CD4-positive, CD25-positive, alpha-beta regulatory T cell (primary cell): ENCODE measurements at places on chromosomes 5 and 9.
A peak's percentile ranks its signal among the peaks of the same experiment; 100 is the strongest.

DNA sequence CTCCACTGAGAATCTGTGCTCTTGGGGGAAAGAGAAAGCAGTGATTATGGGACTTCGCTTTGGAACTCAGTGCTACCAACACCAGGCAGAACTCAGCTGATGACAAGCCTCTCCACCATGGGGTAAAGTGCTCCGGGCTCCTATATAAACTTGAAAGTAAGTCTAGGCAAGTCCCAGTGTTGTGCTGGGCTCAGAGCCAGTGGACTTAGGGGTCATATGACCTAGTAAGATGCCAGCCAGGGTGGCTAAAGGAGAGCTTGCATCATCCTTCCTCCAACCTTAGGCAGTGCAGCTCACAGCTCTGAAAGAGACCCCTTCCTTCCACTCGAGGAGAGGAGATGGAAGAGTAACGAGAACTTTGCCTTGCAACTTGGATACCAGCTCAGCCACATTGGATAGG is 35.1 kb upstream of the FREM1 start:
- peaks cover 2% of the 10 kb centered on the region for H3K27me3 ChIP-seq
- no peaks in the 10 kb centered on the region for H3K36me3 ChIP-seq
- H3K4me3 ChIP-seq = no peak overlapping the region
- H3K27ac ChIP-seq = no peak overlapping the region

DNA sequence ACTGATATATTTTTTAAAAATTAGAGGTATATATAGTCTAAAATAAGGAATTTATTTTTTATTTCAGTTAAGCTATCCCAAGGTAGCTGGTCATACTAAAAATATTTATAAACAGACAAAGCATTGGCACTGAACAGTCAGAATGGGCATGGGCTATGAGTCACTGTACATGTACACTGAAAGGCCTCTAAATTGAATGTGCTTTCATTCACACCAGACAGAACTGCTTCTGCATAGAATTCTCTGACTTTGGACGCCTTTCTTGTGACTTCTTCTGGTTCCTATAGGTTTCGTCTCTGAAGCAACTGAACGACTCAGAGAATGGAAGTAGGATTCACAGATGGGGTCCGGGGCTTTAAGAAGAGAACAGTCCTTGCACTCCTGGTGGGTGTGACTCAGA is 394.8 kb upstream of the MEF2C start:
- no peaks in the 10 kb centered on the region for H3K27me3 ChIP-seq
- no peaks in the 10 kb centered on the region for H3K36me3 ChIP-seq
- no peak for DNase-seq
- H3K4me3 ChIP-seq = no peak overlapping the region
- no peaks in the 10 kb centered on the region for H3K4me1 ChIP-seq

DNA sequence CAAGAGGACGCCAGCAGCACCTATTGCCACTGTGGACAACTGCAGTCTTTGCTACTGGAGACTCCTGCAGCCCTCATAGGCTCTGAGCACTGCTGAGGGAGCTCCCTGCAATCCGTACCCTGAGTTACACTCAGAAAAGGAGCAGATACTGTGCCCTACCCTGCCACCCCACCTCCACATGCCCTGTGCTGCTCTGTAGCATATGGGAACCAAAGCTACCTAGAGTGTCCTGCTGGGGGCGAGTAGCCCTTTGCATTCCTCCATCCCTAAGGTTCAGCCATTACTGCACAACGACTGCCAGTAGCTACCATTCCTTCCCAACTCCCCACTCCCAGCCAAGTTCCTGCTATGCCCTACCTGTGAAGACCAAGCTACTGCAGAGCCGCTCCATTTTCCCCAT is 90.2 kb upstream of the SNCAIP start:
- H3K4me3 ChIP-seq = no peak overlapping the region
- H3K36me3 ChIP-seq = no peaks in the 10 kb centered on the region
- no peaks in the 10 kb centered on the region for H3K27me3 ChIP-seq
- DNase-seq = no peak
- no peak overlapping the region for H3K27ac ChIP-seq

DNA sequence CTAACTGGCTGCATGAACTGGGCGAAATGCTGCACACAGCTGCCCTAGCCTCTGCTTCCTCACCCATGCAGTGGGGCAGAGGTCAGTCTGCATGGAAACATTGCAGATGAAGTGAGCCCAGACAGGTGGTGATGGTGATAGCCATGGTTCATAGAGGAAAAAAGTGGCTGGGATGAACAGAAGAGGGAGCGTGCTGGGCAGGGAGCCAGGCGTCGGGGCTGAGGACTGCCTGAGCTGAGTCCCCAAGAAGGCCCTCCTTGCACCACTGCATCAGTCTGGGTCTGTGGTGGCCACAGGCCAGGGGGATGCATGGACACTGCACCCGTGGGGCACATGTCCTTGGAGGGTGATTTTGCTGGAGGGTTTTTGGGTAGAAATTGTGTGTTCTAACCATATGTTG is 80.5 kb downstream of the AMBP start:
- no peak overlapping the region for H3K27ac ChIP-seq
- no peak overlapping the region for H3K4me3 ChIP-seq
- H3K4me1 ChIP-seq = no peaks in the 10 kb centered on the region
- no peaks in the 10 kb centered on the region for H3K27me3 ChIP-seq
- H3K36me3 ChIP-seq = no peaks in the 10 kb centered on the region

DNA sequence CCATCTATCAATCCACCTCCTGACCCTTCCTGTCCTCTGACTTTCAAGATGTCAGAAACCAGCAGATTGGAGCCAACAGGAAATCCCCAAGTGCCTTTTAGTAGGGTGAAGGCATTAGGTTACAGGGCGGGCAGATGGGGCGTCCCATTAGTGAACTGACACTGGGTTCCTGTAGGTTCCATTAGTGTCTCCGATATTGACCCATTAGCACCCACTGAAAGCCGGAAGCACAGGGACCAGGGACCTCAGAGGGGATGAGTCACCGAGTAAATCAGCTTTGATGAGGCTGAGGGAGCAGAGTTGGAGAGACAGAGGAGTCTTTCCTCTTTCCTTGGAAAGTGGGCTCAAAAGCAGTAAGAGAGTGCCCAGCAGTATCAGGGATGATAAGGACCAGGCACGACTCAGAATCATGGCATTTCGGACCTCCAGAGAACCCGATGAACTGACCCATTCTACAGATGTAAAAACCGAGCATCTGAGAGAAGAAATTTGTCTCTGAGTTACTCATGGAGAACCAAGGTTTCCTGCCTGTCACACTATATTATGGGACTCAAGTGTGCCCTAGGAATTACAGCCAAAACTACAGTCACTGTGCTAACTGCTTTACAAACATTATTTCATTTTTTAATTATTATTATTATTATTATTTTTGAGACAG is 47.2 kb upstream of the FABP6 start:
- H3K27ac ChIP-seq = no peak overlapping the region
- no peak for DNase-seq
- H3K27me3 ChIP-seq = no peaks in the 10 kb centered on the region
- no peak overlapping the region for H3K4me3 ChIP-seq
- no peaks in the 10 kb centered on the region for H3K36me3 ChIP-seq

GRCh38 chr5:57341380-57341979 is 141.1 kb downstream of the ACTBL2 start:
- no peaks in the 10 kb centered on the region for H3K36me3 ChIP-seq
- DNase-seq = no peak
- H3K27me3 ChIP-seq = peaks cover 6% of the 10 kb centered on the region
- H3K27ac ChIP-seq = no peak overlapping the region
- no peak overlapping the region for H3K4me3 ChIP-seq

DNA sequence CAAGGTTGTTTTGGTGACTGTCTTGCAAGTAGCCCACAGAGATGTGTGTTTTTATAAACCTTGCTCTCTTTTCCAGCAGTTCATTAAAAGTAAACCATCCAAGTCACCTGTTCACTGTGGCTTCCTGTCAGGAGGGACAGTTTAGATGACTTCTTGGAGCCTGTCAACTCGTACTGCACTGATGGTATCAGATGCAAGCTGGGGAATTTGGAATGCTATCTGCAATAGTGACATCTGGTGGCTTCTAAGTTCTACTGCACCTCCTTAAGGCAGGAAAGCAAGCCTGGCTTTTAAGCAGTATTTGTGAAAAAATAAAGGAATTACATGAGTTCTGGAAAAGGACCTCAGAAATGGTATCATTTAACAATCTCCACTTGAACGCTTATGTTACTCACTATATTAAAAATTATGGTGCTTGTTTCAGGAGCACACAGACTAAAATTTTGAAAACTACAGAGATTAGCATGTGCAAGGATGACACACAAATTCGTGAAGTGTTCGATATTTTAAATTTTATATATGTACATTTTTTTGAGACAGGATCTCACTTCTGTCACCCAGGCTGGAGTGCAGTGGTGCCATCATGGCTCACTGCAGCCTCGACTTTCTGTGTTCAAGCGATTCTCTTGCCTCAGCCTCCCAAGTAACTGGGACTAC is 164.0 kb downstream of the TTC39B start:
- H3K27ac ChIP-seq = no peak overlapping the region
- H3K4me1 ChIP-seq = no peaks in the 10 kb centered on the region
- DNase-seq = no peak
- H3K4me3 ChIP-seq = no peak overlapping the region
- peaks cover 1% of the 10 kb centered on the region for H3K27me3 ChIP-seq

- no peak overlapping the region for H3K4me3 ChIP-seq
- H3K4me1 ChIP-seq = no peaks in the 10 kb centered on the region
- no peak for DNase-seq
- no peaks in the 10 kb centered on the region for H3K36me3 ChIP-seq
Observed at GRCh38 chr5:61416010-61416409, 84.0 kb downstream of the ZSWIM6 start.

- no peak overlapping the region for H3K27ac ChIP-seq
- no peak for DNase-seq
- H3K4me3 ChIP-seq = no peak overlapping the region
- no peaks in the 10 kb centered on the region for H3K36me3 ChIP-seq
- H3K27me3 ChIP-seq = no peaks in the 10 kb centered on the region
Observed at GRCh38 chr5:9737265-9737664, 107.1 kb upstream of the TAS2R1 start.

- H3K4me3 ChIP-seq = no peak overlapping the region
- no peaks in the 10 kb centered on the region for H3K36me3 ChIP-seq
- no peak for DNase-seq
- H3K4me1 ChIP-seq = no peaks in the 10 kb centered on the region
Observed at GRCh38 chr5:65199993-65200675, 281.6 kb downstream of the ADAMTS6 start.

- no peaks in the 10 kb centered on the region for H3K4me1 ChIP-seq
- H3K27ac ChIP-seq = no peak overlapping the region
- no peak overlapping the region for H3K4me3 ChIP-seq
- no peaks in the 10 kb centered on the region for H3K36me3 ChIP-seq
- no peak for DNase-seq
Observed at GRCh38 chr9:85016384-85017006, 347.0 kb downstream of the NTRK2 start.

- no peak overlapping the region for H3K4me3 ChIP-seq
- no peak for DNase-seq
- H3K4me1 ChIP-seq = no peaks in the 10 kb centered on the region
- no peaks in the 10 kb centered on the region for H3K27me3 ChIP-seq
Observed at GRCh38 chr5:167720259-167720658, 571.2 kb upstream of the WWC1 start.

DNA sequence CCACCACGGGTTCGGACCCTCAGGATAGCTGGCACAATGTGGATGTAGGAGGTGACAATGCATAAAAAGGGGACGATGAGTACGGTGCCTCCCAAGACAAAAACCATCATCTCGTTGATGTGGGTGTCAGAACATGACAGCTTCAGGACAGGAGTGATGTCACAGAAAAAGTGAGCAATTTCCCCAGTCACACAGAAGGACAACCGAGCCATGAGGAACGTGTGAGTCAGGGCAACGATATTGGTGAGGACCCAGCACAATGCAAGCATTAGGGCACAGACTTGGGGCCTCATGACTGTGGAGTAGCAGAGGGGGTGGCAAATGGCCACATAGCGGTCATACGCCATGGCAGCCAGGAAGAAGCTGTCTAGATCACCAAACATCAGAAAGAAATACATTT is 491 bp downstream of the OR1N1 start:
- H3K36me3 ChIP-seq = no peaks in the 10 kb centered on the region
- peaks cover 8% of the 10 kb centered on the region for H3K27me3 ChIP-seq
- no peaks in the 10 kb centered on the region for H3K4me1 ChIP-seq

DNA sequence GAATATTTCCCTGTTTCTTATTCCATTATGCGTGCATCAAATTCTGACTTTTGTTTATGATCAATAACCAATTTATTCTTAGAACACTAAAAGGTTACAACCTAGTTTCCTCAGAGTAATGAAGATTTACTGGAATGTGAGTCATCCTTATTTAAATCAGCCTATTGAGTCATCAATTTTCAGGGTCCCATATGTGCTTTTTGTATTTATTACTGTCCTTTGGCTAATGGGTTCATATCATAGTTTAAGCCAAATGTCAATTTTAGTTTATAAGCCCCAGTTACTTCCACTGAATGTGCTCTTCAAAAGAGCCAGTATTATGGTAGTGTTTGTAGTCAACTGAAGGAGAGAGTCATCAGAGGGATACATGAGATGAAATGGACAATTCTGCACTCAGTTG is 359.2 kb downstream of the PRR16 start:
- no peaks in the 10 kb centered on the region for H3K36me3 ChIP-seq
- H3K27me3 ChIP-seq = no peaks in the 10 kb centered on the region
- H3K27ac ChIP-seq = no peak overlapping the region

DNA sequence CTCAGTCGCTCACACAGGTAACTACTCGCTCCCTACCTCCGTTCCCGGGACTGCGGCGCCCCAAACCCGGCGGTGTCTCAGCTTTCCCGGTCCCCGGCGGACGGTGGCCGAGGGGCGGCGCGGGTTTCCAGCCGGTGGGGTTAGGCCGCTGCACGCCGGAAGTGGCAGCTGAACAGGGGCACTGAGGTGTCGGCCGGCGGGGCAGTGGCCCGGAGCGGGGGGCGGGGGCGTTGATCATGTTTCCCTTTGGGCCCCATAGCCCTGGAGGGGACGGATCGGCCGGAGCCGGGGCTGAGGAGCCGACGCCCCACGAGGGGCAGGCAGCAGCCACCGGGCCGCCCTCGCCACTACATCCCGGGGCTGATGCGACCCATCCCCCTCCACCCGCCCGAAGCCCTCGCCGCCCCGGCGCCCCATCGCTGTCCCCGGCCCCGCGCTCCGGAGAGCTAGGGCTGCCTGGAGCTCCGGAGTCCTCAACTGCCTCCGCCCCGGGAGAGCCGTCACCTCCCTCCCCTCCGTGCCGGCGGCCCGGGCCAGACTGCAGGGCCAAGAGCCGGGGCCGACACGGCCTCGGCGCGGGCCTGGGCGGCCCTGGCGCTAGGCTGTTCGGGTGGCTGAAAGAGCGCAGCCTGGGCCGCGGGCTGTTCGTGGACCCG is at the start of gene DCAF10:
Gene DCAF10 (plus strand): TSS at position 167 of the 656 bp plus-strand sequence. CDS start 70 bp downstream, at position 237.
- H3K27ac ChIP-seq = peak within 1 kb of the TSS; percentile 71
- no peaks in the 10 kb centered on the region for H3K36me3 ChIP-seq
- H3K27me3 ChIP-seq = no peaks in the 10 kb centered on the region
